ENCODE measurements at places on chromosomes 7 and 10.

GRCh38 chr7:463362-463781, 56.3 kb downstream of the PDGFA start:
- no peak for DNase-seq

GRCh38 chr7:123415625-123416024, 118.8 kb downstream of the IQUB start:
- DNase-seq, result no peak

GRCh38 chr7:37718585-37718984, 35.0 kb downstream of the GPR141 start:
- no peak for DNase-seq

- DNase-seq, result no peak
Measured at GRCh38 chr10:51285601-51286000, 211.3 kb downstream of the PRKG1 start.

All from esophagus muscularis mucosa (tissue), 4 donors.